CD4-positive, alpha-beta memory T cell (primary cell): ENCODE measurements at places on chromosomes 2 and 18. TPM values are rescaled to one million over a fixed set of nuclear protein-coding genes. Genes with fewer than 3 reads are reported as not detected.

Gene ABCB11
- not detected for total RNA-seq

DNA sequence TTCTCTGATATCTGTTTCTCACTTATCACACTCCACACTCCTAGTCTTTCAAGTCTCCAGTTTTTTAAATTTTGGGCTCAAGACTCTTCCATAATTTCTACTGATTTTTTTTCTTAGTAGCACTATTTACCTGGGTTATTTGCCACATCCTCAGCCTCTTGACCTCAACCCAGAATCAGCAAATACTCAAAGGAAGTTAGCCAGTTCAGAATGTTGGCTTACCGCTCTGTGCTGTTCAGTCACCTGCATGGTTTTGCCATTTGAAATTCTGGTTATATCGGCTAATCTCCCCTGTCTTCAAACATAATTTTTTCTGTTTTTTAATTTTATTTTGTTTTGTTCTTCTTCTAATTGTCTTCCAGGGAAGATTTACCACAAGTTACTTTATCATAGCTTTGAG, 412.6 kb downstream of the PTH2R start:
- no peak for DNase-seq

DNA sequence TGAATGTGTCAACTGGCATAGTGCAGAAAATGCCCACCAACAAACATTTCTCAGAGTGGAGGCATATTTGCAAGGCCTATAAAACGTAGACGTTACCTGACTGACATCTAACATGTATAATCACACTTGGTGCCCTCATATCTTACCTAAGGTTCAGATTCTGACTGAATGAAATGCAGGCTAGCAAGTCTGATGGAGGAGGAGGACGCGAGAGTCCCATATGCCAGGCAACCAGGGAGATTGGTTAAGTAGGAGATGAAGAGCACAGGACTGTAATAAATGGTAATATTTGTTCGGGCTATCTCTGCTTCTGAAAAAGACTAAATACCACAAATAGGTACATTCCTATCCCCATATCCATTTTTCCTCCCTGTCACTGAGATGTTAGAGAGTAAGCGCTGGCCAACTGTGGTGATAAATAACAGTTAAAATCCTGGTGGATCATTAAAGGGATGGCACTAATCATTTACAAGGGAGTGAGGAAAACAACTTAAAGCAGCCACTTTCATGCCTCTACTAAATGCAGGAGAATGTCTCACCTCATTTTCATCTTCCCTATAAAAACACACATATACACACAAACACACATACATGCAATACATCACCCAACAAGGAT, 217.2 kb downstream of the TMEM163 start:
- no peak for DNase-seq

- no peak for DNase-seq
Observed at GRCh38 chr2:210195101-210195852, 24.1 kb upstream of the KANSL1L start.

DNA sequence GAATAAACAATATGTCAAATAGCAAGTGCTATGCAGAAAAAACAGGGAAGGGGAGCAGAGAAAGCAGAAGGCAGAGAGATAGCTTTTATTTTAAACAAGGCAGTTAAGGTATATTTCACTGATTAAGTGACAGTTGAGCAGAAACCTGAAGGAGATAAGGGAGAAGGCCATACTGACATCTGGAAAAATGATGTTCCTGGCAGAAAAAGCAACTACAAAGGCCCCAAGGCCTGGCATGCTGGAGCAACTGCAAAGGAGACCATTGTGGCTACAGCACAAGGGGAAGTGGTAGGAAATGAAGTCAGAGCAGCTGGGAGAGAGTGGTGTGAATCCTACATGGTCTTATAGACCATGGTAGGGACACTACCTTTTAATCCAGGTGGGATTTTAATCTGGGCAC, 8.9 kb upstream of the PCBP1 start:
- no peak for DNase-seq

- DNase-seq, result no peak
Observed at GRCh38 chr2:28610583-28611201, 114.8 kb downstream of the PLB1 start.

- DNase-seq, result no peak
Observed at GRCh38 chr2:191296083-191297006, 51.1 kb downstream of the MYO1B start.

DNA sequence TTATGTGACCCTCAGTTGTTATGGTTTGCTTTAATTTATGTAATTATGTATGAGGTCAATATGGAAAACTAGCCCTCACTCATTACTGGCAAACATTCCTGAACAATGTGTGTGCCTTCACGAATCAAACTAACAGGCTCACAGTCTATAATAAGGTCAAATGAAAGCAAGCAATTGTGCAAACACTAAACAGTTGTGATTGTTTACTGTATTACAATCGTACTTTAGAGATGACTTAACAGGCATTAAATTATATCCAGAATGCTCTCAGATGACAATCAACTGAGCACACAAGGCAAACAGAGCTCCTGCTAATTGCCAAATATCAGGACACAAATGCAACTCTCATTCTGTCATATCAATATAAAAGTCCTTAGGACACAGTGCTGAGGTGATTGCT, 29.5 kb downstream of the COL5A2 start:
- DNase-seq, result no peak
